ENCODE measurements at places on chromosomes 5 and 9.

DNA sequence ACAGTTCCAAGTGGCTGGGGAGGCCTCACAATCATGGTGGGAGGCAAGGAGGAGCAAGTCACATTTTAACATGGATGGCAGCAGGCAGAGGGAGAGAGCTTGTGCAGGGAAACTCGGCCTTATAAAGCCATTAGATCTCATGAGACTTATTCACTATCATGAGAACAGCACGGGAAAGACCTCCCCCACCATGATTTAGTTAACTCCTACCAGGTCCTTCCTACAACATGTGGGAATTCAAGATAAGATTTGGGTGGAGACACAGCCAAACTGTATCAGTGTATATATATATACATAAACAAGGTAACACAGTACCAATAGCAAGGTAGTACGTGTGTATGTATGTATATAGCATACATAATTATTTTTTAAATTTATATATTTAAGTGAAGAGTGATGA lies 50.9 kb downstream of the NFX1 start:
- DNase-seq: no peak

DNA sequence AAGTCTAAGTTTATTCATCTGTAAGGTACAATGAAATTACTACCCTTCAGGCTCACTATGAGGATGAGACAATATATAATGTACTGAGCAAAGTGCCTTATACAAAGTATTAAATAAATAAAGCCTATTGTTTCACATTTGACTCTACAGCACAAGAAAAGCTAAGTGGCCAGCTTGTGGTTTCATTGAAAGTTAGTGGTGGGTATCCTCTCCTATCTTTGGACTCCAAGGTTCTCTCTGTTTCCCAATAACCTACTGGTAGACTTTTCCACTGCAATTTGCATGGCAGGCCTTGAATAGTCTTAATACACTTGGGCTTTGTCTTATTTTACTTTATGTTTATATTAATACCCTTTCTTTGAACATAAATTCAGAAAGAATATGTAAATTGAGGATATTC lies 262.7 kb downstream of the DEPDC1B start:
- DNase-seq: no peak

GRCh38 chr9:37327553-37327952 lies 94.9 kb upstream of the GRHPR start:
- DNase-seq: no peak

- no peak for DNase-seq
Observed at GRCh38 chr5:64811050-64811640, 42.4 kb downstream of the CWC27 start.
